Breast epithelium (tissue), 4 donors: ENCODE measurements at places on chromosomes 12 and 14. TPM values are rescaled to one million over a fixed set of nuclear protein-coding genes. Genes with fewer than 3 reads are reported as not detected.

DNA sequence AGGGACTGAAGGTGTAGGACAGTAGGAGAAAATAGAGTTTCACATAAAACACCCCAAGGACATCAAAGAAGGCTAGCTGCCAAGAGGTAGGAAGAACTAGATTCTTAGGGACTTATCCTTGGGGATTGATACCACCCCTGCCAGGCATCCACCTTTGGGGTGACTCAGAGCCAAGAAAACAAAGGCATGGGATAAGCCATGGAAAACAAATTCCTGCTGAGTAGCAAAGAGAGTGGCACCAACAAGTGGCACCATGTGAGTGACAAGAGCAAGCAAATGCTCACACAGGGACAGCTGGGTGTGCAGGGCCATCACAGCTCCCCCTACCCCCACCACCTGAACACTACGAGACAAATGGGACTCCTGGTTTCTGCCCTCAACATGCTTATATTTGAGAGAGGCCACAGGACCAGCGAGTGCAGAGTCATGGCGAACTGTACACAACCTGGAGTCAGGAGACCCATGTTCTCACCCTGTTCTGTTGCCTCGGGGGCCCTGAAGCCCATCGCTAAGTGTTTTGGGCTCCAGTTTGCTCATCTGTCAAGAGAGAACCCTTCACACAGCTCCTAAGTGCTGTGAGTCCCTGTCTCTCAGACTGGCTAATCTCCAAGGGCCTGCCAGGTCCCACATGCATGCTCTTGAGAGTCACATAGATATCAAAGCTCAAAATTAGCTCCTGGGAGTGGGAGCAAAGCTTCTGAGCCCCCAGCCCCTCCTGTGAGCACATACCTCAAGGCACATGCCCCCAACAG lies 91.9 kb downstream of the DPF3 start:
- H3K4me3 ChIP-seq, result no peak overlapping the region
- H3K36me3 ChIP-seq, result no peaks in the 10 kb centered on the region
- DNase-seq, result no peak
- no peaks in the 10 kb centered on the region for H3K4me1 ChIP-seq

SNX6 gene
- 127 TPM for total RNA-seq

- H3K4me3 ChIP-seq, result peak overlapping the region; percentile 98
- DNase-seq, result no peak
- no peaks in the 10 kb centered on the region for H3K36me3 ChIP-seq
- H3K4me1 ChIP-seq, result peaks cover 12% of the 10 kb centered on the region
- no peaks in the 10 kb centered on the region for H3K27me3 ChIP-seq
Observed at GRCh38 chr14:22837114-22837749, 847 bp downstream of the MMP14 start.

CERS5 gene
- total RNA-seq, result 32.4 TPM

OR6C75 gene
- total RNA-seq, result not detected

DNA sequence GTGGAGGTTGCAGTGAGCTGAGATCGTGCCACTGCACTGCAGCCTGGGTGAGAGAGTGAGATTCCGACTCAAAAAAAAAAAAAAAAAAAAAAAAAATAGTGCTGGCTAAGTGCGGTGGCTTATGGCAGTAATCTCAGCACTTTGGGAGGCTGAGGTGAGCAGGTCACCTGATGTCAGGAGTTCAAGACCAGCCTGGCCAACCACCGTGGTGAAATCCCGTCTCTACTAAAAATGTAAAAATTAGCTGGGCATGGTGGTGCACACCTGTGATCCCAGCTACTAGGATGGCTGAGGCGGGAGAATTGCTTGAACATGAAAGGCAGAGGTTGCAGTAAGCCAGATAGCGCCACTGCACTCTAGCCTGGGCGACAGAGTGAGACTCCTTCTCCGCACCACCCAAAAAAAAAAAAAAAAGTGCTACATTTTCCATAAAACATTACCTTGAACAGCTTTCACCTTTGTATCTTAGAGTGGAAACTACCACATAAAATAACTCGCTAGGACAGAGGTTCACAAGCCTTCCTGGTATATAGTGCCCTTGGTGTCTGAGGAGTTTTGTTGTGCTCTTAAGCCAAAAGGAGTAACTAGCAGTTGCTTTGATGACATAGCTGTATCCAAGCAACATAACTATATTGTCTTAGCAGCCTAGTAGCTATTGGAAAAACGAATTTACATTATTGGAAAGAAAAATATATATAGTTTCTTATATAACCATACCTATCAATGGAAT lies 11.1 kb downstream of the PTGES3 start:
- no peak for DNase-seq
- H3K4me1 ChIP-seq, result no peaks in the 10 kb centered on the region
- H3K4me3 ChIP-seq, result no peak overlapping the region
- H3K27ac ChIP-seq, result no peak overlapping the region
- no peaks in the 10 kb centered on the region for H3K27me3 ChIP-seq

DNA sequence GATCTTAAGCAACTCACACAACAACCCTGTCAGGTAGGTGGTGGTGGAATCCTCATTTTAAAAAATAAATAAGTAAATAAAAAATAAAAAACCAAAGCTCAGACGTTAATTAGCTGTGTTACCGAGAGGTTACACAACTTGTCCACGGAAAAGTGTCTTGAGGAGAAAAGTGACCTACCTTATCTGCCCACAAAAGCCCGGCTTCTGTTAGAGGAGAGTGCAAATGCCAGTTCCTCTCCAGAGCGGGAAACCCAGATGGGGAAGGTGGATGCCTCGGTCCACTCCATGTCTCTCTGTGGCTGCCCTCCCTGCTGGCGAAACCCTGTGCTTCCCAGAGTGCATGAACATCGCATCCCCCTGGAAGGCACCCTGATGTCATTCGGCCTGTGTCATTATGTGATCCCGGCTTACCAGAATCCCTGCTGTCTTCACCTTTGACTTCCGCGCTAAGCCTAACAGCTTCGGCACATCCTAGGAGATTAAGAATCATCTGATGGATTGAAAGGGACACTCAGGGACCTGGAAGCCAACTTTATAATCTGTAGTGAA lies 6.4 kb downstream of the MLXIP start:
- H3K36me3 ChIP-seq, result no peaks in the 10 kb centered on the region
- H3K27ac ChIP-seq, result no peak overlapping the region
- H3K27me3 ChIP-seq, result no peaks in the 10 kb centered on the region
- no peak overlapping the region for H3K4me3 ChIP-seq
- H3K4me1 ChIP-seq, result peaks cover 16% of the 10 kb centered on the region
- DNase-seq, result no peak

GRCh38 chr12:57770734-57771133 lies 1.2 kb downstream of the METTL1 start:
- peak overlapping the region; percentile 94 for H3K27ac ChIP-seq
- H3K27me3 ChIP-seq, result peaks cover 4% of the 10 kb centered on the region
- no peak for DNase-seq
- H3K4me3 ChIP-seq, result no peak overlapping the region

DNA sequence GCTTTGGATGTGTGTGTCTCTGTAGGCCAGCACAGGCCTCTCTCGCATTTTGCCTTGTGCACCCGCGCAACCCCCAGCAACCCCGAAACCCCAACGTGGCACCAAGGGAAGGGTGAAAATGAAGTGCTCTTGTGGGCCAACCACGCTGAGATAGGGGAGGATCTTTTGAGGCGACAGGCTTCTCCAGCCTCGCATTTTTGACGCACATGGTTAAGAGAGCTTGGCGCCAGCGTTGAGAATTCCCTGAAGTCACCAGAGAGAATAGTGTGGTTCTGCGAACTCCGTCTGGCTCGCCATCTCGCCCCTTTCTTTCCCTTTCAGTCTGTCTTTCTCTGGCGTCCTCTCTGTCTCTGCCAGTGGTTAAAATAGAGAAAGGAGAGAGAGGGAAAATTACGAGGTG lies 1.9 kb upstream of the TBX3 start:
- peak overlapping the region; percentile 93 for H3K27ac ChIP-seq
- DNase-seq, result no peak
- H3K4me1 ChIP-seq, result no peaks in the 10 kb centered on the region
- peaks cover 12% of the 10 kb centered on the region for H3K27me3 ChIP-seq
- H3K36me3 ChIP-seq, result no peaks in the 10 kb centered on the region

- H3K4me1 ChIP-seq, result no peaks in the 10 kb centered on the region
- no peaks in the 10 kb centered on the region for H3K36me3 ChIP-seq
- H3K4me3 ChIP-seq, result no peak overlapping the region
- no peak overlapping the region for H3K27ac ChIP-seq
- no peaks in the 10 kb centered on the region for H3K27me3 ChIP-seq
Observed at GRCh38 chr12:50296554-50296953, 13.2 kb upstream of the LIMA1 start.

- H3K4me3 ChIP-seq, result no peak overlapping the region
- peak overlapping the region; percentile 56 for H3K27ac ChIP-seq
- peaks cover 14% of the 10 kb centered on the region for H3K36me3 ChIP-seq
- peaks cover 13% of the 10 kb centered on the region for H3K4me1 ChIP-seq
- no peaks in the 10 kb centered on the region for H3K27me3 ChIP-seq
Observed at GRCh38 chr12:6326316-6327228, 15.3 kb downstream of the TNFRSF1A start.

SLC17A8 gene
- not detected for total RNA-seq
